T follicular helper cell (primary cell): ENCODE measurements at places on chromosomes 3 and 15.

DNA sequence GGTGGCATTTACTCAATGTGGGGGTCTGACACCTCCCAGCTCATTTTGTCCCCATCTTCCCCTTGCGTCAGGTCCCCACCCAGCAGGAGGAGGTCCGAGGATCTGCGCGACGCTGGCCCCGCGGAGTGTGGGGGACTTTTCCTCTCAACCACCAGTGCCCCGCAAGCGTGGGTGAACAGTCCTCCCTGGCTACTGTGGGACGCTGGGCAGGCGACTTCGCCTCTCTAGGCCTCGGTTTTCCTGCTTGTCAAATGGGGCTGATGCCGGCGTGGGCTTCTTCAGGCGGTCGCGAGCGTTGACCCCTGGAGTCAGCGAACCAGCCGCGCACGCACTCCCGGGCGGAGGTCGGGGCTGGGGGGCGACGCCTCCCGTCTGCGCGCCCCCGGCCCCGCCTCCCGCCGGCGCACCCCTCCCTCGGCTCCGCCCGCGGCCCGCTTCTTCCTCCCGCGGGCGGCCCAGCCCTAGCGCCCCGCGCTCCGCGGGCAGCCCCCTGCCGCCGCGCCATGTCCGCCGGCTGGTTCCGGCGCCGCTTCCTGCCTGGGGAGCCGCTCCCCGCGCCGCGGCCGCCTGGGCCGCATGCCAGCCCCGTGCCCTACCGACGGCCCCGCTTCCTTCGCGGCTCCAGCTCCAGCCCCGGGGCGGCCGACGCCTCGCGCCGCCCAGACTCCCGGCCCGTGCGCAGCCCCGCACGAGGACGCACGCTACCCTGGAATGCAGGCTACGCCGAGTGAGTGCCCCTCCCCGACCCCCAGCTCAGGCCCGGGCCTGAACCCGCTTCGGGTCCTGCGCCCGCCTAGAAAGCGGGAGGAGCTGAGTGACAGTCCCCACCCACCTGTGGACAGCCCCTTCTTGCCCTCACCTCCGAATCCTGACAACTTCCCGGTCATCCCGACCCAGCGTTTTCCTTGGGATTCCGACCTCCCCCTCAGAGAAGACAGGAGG is at the start of gene PPM1M:
PPM1M (plus strand) TSS at position 438 of the 942 bp plus-strand sequence; CDS start at position 504, 66 bp downstream.
- DNase-seq = peak; percentile 49

DNA sequence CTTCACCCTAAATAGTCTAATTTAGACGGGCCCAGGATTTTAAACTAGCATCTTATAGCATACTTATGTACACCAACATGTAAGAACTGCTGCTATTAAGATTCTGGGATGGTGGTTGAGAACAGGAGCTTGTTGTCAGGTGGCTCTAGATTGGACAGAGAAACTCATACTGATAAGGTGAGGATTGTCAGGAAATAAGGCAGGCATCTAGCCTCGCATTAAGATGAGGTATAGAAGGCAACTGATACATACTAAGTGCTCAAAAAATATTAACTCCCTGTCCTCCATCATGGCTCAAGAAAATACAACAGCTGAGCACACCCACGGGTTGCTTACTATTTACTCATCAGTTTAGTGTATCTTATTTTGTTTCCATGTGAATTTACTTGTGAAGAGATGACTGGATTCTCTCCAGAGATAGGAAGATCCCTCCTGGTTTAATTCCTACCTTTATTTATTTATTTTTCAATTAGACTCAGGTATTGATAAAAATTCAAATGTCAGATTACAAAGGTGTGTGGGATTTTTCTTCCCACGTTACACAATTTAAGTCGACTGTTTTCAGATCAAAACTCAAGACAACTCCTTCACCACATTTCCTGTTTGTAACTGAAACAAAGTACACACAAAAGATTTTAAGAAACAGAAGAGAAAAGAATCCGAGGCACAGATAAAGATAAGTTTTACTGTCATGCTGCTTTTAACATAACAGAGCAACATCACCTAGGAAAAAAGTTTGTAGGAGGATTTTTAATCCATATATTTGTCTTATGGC is at the start of gene TRAT1:
TRAT1 (plus strand) TSS at position 664 of the 775 bp plus-strand sequence. CDS start 142 bp downstream, outside the sequence.
- DNase-seq = no peak

- DNase-seq = no peak
These were observed 21.3 kb downstream of the HOMER2 start for GRCh38 chr15:82931221-82931620.

- DNase-seq = no peak
These were observed 87.0 kb upstream of the BOC start for GRCh38 chr3:113124256-113124830.

GRCh38 chr3:27708250-27708649 is 13.9 kb downstream of the EOMES start:
- no peak for DNase-seq

GRCh38 chr15:44812029-44812517 is 75.7 kb downstream of the TRIM69 start:
- no peak for DNase-seq

DNA sequence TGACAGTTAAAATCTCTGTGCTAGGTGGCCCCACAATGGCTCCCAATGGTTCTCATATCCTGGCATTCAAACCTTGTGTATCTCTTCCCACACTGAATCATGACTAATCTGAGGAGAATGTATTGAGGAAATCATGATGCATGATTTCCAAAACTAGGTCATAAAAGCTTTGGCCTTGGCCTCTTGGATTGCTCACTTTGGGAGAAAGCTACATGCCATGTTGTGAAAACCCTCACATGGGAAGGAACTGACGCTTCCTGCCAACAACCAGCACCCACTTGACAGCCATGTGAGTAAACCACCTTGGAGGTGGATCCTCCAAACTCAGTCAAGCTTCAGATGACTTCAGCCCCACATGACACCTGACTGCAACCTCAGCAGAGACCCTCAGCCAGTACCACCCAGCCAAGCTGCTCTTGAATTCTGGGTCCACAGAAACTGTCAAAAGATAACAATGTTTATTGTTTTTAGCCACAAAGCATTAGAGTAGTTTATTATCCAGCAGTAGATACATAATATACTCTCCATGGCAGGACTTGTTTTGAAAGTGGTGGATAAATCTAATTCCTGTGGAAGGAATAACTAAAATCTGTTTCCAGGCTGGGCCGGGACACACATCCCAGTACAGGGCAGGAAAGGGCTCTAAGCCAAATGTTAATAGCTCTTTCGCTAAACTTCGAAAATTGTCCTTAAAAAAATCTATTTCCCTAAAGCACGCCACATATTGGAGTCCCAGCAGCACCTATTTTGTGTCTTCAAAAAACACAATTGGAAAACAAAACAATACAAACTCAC is 1.0 kb upstream of the ZNF620 start:
- DNase-seq = no peak

DNA sequence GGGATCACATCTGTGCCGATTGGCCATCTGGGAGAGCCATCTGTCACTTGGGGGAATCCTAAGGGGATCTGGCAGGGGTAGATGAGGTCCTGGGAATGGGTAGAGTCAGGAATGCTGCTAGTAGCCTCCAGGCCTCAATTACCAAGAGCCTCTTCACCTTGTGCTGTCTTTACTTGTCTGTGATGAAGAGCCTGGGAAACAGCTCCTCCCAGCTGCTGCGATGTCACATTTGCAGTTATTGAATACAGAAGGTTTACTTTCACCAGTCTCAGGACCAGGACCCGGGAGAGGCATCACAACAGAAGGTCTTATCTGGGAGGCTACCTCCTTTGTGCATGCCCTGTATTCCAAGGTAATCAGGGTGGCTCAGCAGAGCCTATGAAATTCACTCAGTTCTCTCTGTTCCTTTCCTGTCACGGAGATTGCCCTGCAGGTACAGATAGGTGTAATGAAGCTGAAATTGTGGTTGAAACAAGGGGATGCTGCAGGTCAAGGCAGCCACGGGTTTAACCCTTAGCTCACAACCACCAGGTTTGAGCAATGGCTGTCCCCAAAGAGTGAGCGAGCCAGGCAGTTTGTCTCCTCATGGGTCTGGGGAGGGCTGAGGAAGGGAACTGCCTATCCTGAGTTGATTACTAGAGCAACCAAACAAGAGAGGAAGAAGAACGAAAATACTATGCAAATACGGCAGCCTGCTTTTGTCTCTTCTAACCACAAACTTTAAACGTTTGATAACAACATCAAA is 298.9 kb upstream of the RORA start:
- no peak for DNase-seq

- DNase-seq = no peak
These were observed 30.5 kb downstream of the LOXL1 start for GRCh38 chr15:73956743-73957135.

DNA sequence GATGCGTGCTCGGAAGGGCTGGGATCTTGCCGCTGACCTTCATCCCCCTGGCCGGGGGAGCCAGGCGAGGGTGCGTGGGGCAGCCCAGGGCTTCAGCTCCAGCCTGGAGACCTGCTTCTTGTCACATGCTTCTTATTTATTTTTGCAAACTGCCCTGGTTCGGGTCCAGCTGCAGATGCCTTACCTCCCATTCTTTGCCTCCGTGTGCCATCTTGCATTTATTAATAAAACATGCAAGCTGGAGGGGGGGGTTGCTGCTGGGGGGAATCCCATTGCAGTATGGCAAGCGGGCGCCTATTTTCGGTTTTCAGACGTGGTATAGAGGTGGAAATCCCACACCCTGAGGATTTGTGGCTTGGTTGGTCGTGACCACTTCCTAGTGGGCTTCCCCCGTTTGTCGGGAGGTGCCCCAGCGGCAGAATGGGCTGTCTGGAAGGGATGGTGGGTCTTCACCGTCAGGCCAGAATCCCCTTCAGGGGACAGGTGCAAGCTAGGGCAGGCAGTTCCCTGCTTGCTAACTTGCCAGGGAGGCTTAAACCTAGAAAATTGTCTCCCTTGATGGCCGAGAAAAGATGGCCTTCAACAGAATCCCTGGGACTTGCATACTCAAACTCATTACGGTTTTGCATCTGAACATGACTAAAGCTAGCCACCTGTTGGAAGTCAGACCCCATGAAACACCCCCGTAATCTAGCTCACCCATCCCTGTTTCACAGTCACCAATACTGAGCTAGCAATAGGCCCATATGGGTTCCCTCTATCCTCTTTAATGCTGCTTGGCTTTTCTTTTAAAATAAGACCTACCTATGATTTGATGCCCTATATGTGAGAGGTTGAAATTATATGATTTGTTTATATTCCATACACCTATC is 569 bp downstream of the TMEM266 start:
- DNase-seq = no peak

- no peak for DNase-seq
These were observed 110.9 kb downstream of the IQSEC1 start for GRCh38 chr3:12962292-12962691.

GRCh38 chr15:101286471-101287114 is 8.5 kb downstream of the SNRPA1 start:
- DNase-seq = no peak

DNA sequence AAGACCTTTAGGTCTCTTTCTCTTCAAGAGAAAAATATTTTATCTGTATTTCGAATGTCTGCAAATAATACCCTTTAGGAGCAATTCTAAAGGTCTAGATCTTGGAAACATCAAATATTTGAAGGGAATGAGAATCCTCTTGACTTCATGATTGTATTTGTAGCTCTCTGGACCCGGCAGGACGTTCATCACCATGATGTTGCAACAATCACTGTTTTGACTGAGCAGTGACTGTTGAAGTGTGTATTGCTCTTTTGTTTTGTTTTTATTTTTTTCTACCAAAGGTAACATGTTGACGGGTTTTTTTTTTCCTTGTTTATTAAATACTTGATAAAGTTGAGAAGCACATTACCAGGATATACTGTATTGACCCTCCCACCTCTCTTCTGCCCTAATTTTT is 55.3 kb upstream of the CCR4 start:
- no peak for DNase-seq

GRCh38 chr15:54580643-54581042 is 602.4 kb downstream of the UNC13C start:
- no peak for DNase-seq

DNA sequence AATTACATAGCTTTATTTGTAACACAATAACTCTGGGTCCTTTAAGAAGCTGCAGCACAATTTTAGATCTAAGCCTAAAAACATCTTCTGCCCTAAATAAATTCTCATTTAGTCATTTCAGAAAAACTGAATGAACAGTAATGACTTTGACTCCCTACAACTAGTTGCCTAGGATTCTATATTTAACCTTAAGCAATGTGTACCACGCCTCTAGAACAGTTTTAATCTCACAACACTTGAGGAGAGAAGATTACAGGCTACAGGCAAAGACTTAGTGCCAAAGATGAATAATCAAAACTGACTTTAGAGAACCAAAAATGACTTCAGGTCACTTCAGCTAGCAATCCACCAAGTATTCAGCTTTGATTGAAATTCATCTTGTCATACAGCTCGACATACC is 192.8 kb downstream of the ULK4 start:
- no peak for DNase-seq

GRCh38 chr3:114706591-114707232 is 412.9 kb downstream of the TIGIT start:
- DNase-seq = no peak

GRCh38 chr3:13564751-13565560 is 16.0 kb downstream of the FBLN2 start:
- no peak for DNase-seq

DNA sequence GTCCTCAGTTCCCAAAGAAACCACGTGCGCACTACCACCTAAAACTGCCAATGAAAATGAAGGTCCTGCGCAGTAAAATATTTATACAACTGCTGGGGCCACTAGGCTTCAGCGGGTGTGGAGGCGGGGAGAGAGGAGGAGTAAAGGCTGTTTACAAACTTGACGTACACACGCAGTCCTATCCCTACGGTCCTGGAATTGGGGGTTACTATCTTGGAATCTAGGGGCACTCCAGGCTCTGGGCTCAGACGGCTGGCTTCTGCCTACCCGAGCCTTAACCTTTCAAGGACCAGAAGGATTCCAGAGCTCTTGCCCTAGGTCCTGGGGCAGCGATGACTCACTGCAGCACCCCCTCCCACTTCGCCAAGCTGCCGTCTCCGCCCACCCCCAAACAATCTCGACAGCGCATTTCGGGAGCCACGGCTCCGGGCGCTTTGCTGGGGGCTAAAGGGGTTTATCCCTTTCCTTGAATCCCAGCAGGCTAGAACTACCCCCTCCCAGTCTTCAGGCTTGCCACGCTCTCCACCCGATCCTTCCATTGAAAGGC is 3.0 kb downstream of the ADAMTS9 start:
- no peak for DNase-seq

DNA sequence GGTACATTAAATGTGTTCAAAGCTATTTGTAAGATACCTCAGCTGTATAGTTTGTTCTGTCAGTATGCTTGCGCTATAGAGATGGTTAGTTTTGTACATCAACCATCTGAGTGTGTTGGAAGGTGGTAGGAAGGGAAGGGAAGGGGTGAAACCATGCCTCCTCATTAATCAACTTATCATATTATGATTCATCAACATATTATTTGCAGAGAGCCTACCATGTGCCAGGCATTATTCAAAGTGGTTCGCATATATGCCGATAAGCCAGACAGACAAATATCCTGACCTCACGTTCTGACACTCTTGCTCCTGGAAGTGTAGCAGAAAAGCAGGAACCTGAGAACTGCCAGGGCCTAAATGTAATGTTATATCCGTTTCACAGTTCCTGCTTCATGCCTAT is 248.1 kb upstream of the NR2E3 start:
- no peak for DNase-seq
